ENCODE measurements at places on chromosomes 2 and 18. TPM values are rescaled to one million over a fixed set of nuclear protein-coding genes. Genes with fewer than 3 reads are reported as not detected.

DNA sequence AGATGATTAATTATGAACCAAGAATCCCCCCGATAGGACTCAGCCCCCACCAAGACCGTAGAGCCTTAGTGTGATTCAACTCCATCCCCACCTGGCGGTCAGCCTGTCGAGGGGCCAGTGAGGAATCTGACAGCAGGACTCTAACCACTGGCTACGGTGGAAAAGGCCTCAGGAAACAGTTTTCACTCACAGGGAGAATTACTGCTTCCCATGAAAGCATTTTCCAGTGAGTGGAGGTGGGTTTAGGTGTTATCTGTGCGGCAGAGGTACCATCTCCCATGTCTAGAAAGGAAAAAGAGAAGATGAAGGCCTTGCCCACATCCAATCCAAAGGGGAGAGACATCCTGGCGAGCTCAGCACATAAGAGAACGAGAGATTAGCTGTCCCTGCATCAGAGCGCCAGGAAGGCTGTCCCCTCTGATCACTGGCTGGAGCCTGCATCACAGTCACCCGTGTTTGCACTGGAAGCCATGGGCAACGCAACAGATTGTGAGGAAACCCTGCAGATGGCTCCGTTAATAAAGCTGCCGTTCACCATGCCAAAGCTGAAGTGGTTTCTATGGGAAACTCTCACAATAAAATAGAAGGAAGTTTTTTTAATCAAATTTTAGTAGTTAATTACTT lies 22.3 kb downstream of the COX7A2L start:
- DNase-seq, result no peak

- no peak for DNase-seq
These were observed 496.9 kb downstream of the EPHA4 start for GRCh38 chr2:221075203-221075602.

DNA sequence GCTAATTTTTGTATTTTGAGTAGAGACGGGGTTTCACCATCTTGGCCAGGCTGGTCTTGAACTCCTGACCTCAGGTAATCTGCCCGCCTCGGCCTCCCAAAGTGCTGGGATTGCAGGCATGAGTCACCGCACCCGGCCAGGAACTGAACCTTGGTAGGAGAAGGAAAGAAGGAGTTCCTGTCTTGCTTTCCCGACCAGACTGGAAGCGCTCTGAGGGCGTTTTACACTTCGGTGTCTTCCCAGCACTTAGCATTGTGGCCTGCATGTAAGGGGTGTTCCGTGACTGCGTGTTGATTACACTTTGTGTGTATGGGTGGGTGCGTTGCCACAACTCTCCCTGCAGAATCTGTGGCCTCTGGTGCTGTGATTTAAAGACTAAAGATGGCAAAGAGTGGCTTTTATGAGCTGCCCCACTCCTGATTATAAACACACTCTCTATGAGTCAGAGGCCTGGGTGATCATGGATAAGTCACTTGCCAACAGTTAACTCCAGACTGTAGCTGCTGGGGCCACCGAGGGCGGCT lies 46.0 kb downstream of the ODC1 start:
- no peak for DNase-seq

DNA sequence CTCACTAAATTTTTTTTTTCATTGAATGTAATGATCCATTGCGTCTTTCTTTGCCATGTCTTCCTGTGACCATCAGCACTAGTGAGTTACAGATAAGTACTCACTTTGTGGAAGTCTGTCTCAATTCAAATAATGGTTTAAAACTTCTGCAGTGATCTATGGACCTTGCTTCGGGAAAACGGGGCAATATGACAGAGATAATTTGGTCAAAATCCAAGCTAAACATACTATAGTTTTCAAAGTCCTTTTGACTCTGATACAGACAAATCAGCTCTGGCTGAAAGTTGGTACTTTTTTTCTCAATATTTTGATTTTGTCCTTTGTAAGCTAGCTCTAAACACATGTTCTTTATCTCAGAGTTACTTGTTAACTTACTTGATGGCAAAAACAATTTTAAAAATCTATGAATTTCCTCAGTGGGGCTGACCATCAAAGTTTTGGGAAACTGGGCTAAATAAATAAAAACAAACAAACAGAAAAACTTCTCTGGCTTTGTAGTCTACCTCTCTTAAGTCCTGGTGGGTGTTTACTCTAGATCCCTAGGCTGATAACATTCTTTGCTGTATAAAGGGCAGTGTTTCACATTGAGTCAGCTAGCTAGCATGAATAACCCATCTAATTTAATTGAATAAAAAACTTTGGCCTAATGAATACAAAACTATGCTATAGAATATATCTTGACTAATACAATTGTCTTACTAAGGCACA lies 327.6 kb downstream of the RDH14 start:
- DNase-seq, result peak; percentile 56

- no peak for DNase-seq
These were observed 104.6 kb upstream of the TEX51 start for GRCh38 chr2:126793885-126794613.

GRCh38 chr18:7457262-7457661 lies 109.9 kb upstream of the PTPRM start:
- DNase-seq, result no peak

DNA sequence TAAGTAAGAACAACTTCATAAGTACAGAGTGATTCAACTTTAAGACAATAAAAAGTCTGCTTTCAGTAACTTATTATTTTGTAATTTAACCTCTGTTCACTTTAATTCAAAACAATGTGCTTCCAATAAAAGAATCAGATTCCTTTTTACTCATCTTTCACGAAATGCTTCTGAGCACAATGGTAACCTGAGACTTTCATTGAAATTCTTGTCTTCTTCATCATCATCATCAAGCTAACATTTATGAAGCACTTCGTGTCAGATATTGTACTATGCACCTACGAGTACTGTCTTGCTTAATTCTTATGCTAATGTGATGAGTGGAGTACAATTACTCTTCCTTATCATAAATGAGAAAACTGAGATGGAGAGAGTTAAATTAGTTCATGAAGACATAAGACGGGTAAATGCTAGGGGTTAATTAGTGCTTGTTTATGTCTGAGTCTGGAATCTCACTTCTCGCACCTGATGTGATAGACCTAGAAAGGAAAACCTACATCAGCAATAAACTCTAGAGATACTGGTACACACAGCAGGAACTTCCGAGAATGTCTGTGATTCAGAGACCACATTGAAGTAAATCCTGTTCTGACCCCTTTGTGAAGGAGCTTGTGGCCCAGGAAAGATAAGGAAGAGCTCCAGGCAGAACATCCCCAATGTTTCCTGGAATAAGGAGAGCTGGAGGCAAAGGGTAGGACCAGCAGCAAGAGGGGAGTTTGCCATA lies 227.6 kb upstream of the ETAA1 start:
- peak; percentile 8 for DNase-seq

DNA sequence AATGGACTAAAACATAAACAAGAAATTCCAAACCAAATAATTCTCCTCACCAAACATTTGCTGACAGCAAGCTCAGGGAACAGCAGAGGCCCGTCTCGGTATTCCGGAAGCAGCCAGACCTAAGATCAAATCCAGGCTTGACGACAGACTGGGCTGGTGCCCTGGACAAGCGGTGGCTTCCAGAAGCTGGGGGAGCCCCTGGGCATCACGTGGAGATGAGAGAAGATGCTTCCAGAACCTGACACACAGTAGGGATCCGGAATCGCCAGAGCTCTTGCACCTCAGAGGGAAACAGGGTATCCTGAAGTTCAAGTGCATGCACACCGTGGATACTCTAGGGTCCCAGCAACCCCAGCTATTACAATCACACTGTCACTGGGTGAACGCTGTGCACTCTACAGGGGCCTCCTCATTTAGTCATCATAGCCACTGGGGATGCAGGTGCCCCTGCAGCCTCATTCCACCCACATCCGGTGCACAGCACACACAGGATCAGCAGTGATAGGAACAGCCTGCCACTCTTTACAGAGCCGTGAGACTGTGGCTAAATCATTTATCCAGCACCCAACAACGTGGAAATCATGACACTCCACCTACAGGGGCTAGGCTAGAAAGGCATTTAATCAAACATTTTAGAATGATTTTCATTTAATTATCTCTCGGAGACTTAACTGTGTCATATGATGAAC lies 102.6 kb downstream of the HDAC4 start:
- DNase-seq, result no peak

DNA sequence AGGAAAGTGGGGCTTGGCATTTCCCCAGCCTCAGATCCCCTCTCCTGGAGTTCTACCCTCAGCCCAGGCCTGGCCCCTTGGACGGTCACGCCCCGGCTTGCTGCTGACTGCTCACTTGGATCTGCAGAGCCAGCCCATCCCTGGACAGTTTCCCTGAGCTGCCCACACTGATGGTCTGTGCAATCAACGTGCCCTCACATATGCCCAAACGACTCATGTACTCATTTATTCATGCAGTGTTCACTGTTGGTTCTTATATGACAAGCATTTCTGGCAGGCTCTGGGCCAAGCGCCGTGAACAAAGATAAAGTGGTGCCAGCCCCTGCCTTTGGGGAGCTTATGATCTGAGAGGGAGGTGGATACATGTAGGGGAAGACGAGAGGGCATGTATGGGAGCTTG lies 20.3 kb upstream of the GLI2 start:
- DNase-seq, result no peak

GRCh38 chr2:53442093-53442492 lies 325.5 kb upstream of the CHAC2 start:
- no peak for DNase-seq

DNA sequence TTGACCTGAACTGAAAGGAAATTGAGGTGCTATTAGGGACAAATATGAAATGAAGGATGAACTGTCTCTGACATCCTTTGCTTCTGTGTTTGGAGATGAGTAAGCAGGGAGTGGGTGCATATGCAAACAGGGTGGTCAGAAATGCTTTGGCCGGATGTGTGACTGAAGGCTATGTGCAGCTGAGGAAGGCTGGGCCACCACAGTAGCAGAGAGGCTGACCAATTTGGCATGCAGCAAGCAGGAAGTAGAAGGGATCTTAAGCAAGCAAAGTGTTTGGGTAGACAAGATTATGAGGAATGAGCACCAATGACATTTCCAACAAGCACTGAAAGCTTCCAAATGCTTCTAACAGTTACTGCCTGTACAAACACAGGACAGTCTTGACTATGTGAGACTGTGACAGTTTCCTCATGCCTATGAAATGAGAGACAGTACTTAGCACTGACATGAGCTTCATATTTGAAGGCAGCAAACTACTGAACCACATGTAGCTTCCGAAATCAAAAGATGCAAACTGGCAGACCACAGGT lies 3.3 kb upstream of the ACTR3 start:
- peak; percentile 77 for DNase-seq

GRCh38 chr2:169979025-169979424 lies 151.8 kb downstream of the UBR3 start:
- DNase-seq, result no peak

- no peak for DNase-seq
These were observed 1.9 kb upstream of the EMX1 start for GRCh38 chr2:72915320-72915906.

DNA sequence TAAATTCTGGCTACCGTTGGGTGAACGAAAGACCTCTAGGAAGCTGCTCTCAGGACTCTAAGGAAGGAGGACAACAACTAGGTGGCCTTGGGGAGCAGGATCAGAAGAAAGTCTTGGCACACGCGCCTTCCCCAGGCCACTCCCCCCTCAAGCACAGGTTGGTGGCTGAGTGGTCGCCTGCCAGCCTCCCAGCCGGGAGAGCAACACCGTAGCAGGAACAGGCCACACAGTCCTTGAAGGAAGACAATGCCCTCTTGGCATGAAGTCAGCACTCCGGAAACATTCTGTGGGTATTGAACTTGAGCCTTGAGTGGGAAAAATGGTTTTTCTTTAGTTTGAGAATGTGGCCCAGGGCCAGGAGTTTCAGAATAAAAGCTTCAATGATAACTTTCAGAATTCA lies 87.4 kb upstream of the AGAP1 start:
- DNase-seq, result no peak

- peak; percentile 27 for DNase-seq
These were observed 77.3 kb upstream of the UPP2 start for GRCh38 chr2:158024288-158024898.

GRCh38 chr2:117123362-117123761 lies 691.1 kb upstream of the DDX18 start:
- no peak for DNase-seq

GRCh38 chr2:241855888-241856422 lies 2.7 kb downstream of the PDCD1 start:
- no peak for DNase-seq

DNA sequence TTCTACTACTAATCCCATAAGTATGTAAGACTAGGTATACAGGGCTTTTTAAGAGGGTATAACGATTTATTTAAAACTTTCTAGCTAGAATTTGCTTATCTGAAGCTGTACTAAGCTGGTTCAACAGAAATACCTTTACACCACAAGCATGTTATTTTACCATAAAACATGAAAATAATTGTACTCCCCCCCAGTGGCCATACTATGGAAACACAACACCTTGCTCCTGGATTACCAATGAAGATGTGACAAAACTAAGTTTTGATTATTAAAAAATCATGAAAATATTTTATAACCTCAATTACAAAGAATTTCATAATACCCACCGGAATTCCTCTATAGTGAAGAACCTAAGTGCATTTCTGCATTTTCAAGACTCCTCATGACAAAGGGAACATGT lies 27.3 kb downstream of the LPIN2 start:
- DNase-seq, result peak; percentile 13

GRCh38 chr2:54262015-54262765 lies 6.2 kb upstream of the TSPYL6 start:
- no peak for DNase-seq

- no peak for DNase-seq
These were observed 221.8 kb downstream of the SPP2 start for GRCh38 chr2:234272069-234272850.

DNA sequence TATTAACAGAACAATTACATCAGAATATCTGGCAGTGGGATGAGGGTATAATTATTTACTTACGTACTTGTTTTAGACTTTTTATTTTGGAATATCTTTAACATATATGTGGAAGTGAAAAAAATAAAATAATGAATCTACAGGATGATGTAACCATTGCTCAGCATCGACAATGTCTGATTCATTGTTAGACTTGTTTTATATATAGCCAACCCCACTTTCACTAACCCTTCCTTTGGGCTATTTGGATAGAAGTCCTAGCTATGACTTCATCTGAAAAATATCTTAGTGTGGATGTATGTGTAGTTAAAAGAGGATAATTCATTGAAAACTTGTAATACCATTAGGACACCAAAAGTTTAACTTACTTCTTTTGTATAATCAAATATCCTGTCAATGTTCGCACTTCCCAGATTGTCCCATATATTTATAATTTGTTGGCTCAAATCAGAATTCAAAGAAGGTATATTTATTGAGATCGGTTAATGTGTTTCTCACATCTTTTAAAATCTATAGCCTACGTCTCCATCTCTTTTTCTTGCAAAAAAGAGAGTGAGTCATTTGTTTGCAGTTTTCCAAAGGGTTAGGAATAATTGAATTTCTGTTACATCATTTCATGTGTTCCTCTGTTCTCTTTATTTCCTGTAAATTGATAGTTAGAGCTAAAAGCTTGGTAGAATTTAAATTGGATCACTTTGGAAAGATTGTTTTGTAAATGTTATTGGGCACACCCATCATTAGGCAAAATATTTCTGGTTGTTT lies 506.1 kb upstream of the FAM98A start:
- DNase-seq, result peak; percentile 83

- DNase-seq, result peak; percentile 53
These were observed 79.7 kb upstream of the MSH2 start for GRCh38 chr2:47323009-47323821.

GRCh38 chr2:65710779-65711295 lies 278.4 kb upstream of the SPRED2 start:
- peak; percentile 28 for DNase-seq

GRCh38 chr2:218065239-218066006 lies 3.6 kb upstream of the RUFY4 start:
- DNase-seq, result no peak

DCAF17 gene
- total RNA-seq, result 25.2 TPM

TTR gene
- total RNA-seq, result not detected

GPR45 gene
- not detected for total RNA-seq

SERPINB7 gene
- total RNA-seq, result 55.6 TPM

All from mammary epithelial cell (primary cell).